Hepatocyte (in vitro differentiated cells): ENCODE measurements at places on chromosomes 3 and 15.
A peak's percentile ranks its signal among the peaks of the same experiment; 100 is the strongest.

DNA sequence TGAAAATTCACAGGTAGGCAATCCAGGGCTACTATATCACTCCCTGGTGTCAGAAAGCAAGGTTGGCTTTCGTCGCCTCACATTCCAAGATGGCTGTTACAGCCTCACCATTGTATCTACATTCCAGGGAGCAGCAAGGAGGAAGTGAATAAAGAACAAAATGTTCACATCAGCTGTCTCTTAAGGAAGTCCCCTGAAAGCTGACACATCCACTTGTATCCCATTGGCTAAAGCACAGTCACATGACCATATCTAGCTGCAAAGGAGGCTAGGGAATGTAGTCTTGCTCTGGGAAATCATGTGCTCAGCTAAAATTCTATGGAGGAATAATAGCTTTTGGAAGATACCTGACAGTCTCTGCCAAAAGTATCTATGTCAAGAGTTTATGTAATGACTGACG lies 12.8 kb upstream of the GATA2 start:
- H3K36me3 ChIP-seq = no peaks in the 10 kb centered on the region
- DNase-seq = no peak
- no peak overlapping the region for H3K4me3 ChIP-seq
- no peak overlapping the region for H3K27ac ChIP-seq
- peaks cover 20% of the 10 kb centered on the region for H3K27me3 ChIP-seq

DNA sequence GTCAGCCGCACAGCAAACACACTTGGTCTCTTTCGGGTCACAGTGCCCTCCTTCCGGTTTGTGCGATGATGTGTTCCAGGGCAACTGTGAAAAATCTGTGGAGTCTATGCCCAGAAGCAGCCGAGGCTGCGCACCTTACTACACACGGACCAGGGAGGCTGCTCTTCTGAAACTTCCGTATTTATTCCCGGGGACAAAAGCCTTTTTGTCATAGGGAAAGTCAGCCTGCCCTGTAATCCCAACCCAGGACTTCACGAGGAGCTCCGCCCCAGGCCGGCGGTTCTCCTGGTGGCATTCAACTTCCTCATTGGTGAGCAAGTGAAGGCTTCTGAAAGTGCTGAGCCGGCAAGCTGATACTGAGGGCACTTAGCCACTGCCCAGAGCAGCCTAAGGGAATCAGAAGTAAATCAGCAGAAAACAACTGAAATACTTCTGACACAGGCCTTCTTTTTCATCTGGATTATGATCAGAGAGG lies 126.5 kb downstream of the FMN1 start:
- no peak overlapping the region for H3K4me3 ChIP-seq
- H3K27ac ChIP-seq = peak overlapping the region; percentile 44
- no peaks in the 10 kb centered on the region for H3K27me3 ChIP-seq
- no peaks in the 10 kb centered on the region for H3K36me3 ChIP-seq

DNA sequence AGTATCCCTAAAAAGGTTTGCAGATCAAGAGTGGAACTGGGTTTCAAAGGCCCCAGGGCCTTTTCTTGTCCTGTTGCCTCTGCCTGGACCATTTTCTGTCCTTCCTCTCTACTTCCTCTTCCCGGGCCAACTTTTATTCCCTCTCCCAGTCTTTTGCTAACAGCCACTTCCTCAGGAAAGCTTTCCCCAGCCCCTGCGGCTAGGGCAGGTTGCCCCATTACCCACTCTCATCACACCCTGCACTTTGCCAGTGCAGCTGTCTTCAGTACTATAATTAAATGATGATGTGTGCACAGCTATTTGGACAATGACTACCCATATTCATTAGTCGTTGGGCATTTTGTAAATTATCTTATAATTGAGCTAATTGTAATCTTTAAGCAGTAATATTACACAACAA lies 150.5 kb upstream of the THBS1 start:
- no peaks in the 10 kb centered on the region for H3K36me3 ChIP-seq
- H3K4me3 ChIP-seq = no peak overlapping the region
- peak overlapping the region; percentile 21 for H3K27ac ChIP-seq

- H3K27me3 ChIP-seq = no peaks in the 10 kb centered on the region
- no peak overlapping the region for H3K4me3 ChIP-seq
- no peaks in the 10 kb centered on the region for H3K36me3 ChIP-seq
- peak overlapping the region; percentile 91 for H3K27ac ChIP-seq
- no peak for DNase-seq
These were observed 27.5 kb downstream of the ANXA2 start for GRCh38 chr15:60370105-60370868.
